GM23338 (cell line): ENCODE measurements at places on chromosomes 5 and 9. TPM values are rescaled to one million over a fixed set of nuclear protein-coding genes. Genes with fewer than 3 reads are reported as not detected.

DNA sequence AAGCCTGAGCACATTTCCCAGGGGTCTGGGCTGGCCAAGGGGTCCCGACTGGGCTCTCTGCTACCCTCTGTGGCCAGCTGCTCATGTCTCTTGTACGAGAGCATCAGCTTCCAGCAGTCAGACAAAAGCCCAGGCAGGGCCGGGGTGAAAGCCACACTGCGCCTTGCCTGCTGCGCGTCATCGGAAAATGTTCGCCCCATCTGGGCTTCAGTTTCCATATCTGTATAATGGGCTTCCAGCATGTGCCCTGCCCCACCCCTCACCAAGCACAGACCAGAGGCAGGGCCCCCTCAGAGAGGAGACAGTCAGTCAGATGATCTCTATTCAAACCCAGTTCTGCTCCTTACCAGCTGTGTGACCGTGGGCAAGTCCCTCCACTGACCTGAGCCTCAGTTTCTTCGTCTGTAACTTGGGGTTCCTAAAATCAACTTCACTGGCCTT lies 8.0 kb upstream of the GRHPR start:
- DNase-seq = no peak

DNA sequence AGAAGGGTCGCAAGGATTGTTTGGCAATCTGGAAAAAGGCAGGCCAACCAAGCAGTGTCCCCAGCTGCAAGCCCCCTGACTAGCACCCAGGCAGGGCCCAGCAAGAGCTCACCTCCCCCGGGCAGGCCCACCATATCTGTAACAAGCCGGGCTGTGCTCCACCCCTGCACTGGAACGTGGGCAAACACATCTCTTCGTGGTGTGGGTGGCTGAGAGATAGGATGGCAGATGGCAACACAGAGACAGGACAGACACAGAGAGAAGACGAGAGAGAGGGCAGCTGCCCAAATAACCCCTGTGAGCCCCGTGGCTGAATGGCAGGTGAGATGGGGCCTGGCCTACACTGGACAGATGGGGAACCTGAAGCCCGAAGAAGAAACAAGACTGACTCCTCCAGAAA lies 9.4 kb downstream of the BBLN start:
- DNase-seq = no peak

Gene GRXCR2
- not detected in 2 replicates for total RNA-seq

Gene TNFSF8
- total RNA-seq = not detected in 2 replicates

Gene MZB1
- total RNA-seq = 1.6 TPM in 1 of 2 replicates, not detected in the other

Gene GNPDA1
- total RNA-seq = 117 and 149 TPM in 2 replicates

DNA sequence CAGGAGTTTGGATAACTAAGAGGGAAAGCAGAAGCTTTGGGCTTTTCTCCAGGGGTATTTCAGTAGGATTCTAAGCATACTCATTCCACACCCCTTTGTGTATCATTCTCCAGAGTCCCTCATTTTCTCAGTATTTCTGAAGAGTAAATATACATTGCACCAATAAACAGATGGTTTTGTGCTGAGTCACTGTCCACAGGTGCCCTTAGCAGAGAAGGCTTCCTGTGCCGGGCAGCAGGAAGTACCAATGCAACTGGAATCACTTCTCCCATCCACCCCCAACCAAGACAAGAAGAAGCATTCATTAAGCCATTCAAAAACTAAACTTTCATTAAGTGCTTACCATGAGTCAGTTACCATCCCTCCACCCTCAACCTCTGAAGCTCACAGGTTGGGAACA lies 3.6 kb upstream of the CCNJL start:
- DNase-seq = no peak

GRCh38 chr5:37791321-37791720 lies 48.5 kb downstream of the GDNF start:
- no peak for DNase-seq

GRCh38 chr5:111673891-111674626 lies 82.9 kb downstream of the NREP start:
- DNase-seq = no peak

GRCh38 chr5:40914835-40915234 lies 5.5 kb downstream of the C7 start:
- DNase-seq = no peak

Gene ANKRD31
- total RNA-seq = 0.16 and 0.59 TPM in 2 replicates

Gene SLCO4C1
- total RNA-seq = 6.7 and 7.8 TPM in 2 replicates

DNA sequence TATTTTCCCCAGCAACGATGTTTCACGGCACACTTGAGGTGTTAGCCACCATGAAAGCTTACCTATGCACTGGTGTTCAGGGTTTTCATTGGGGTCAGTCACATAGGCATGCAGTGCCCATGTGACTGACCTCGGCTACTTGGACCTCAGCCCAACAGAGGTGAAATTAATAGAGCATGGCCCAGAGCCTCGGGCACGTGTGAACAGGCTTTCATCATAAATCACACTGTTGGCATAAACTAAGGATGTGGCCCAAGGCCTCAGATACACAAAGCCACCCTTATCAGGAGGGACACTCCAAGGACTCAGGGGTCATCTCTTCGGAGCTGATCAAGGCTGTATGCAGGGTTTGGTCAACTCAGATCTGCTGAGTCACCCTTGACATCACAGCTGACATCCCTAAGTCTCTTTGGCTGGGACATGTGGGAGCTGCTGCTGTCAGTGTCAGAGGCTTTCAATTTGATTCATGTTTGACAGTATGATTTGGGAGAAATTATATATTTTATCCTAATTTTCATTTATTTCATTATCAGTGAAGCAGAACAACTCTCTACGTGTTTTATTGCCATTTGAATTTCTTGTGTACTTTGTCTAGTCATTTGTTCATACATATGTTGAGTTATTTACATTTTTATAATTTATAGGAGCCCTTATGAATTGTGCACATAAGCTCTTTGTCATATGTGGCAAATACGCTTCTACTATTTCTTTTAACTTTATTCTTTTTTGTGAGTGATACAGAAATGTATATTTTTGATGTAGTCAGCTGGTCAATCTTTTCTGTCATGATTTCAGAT lies 59.7 kb upstream of the ANKRD33B start:
- no peak for DNase-seq

DNA sequence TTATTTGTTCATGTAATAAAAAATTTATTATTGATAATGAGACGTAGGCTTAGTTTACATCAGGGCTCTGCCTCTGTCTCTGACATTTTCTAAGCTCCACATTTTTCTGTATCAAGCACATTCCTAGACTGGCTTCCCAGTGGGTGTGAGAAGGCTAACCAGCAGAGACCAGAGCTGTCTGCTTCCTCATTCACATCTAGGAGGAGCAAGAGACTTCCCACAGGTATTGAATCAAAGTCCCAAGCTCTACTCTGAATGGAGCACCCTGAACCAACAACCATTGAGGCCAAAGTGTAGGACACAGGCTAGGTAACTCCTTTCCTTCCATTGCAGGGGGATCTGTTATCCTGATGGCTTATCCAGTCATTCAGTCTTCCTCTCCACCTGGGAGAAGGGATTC lies 72.4 kb downstream of the PARP8 start:
- DNase-seq = peak; percentile 62

Gene TOR4A
- total RNA-seq = 14.4 and 19.0 TPM in 2 replicates
